ENCODE measurements at places on chromosomes 2 and 18.

GRCh38 chr2:164054651-164055050, 318.8 kb upstream of the FIGN start:
- DNase-seq: no peak

GRCh38 chr2:60405271-60405919, 148.1 kb downstream of the BCL11A start:
- DNase-seq: no peak

DNA sequence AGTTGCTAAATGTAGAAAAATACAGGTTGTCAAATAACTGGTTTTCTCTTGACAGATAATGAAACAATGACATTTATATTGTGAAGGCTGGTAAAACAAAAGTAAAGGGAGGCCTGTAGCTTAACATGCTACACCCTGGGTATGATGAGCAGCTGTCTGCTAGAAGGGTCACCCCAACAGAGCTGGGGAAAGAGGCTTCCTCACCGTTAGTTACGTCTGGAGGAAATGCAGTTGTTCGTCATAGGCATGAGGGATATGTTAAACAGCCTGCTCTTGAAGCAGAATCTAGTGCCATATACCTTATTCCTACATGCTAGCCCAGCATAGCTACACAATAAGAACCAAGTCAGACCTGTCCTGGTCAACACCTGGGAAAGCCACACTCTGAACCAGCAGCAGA, 49.9 kb downstream of the LPIN2 start:
- DNase-seq: peak; percentile 47

GRCh38 chr2:223860809-223861738, 23.7 kb upstream of the AP1S3 start:
- no peak for DNase-seq

DNA sequence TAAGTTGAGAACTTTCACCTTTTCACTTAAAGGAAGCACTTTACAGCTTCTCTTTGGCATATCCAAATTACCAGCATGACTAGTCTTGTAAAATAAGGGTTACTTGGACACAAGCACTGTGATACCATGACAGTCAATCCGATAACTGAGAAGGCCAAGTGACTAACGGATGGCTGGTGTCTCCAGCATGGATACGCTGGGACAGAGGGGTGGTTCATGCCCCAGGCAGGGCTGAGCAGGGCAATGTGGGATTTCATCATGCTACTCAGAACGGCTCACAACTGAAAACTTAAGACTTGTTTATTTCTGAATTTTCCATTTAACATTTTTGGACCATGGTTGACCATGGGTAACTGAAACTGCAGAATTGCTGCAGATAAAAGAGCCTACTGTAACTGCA, 43.1 kb upstream of the GPR155 start:
- no peak for DNase-seq

GRCh38 chr2:119261493-119262225, 38.0 kb downstream of the STEAP3 start:
- no peak for DNase-seq

GRCh38 chr2:152369176-152369860, 34.3 kb downstream of the FMNL2 start:
- no peak for DNase-seq

DNA sequence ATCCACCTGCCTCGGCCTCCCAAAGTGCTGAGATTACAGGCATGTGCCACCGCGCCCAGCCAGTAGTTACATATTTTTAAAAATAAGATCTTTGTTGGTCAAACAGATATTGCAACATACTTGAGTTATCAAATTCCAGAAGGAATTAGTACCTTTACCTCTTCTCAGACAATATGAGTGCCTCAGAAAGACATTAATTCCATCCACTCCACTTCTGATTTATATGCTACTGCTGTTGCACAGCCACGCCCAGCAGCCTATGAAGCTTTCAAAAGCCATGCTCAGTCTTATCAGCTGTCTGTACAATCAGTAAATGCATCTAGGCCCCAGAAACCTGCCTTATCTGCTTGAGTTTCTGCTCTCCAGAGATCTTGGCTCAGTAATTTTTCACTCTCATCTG, 47.8 kb downstream of the MEX3C start:
- no peak for DNase-seq

DNA sequence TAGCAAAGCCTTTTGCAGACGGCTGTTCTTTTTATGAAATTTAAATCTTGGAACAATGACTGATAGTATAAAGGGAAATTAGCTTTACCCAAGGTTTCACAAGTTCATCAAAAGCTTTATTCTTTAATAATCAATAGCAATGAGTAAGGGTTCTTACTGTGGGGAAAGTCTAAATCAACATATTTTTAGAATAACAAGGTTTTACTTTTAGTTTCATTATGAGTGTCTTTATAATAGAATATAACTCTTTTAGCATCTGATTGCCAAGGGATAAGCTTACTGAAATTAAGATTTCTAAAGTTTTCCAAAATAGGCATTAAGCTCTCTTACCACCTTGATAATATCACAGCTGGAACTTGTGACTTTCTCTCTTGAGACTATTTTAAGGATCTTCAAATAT, 1489.7 kb downstream of the LRP1B start:
- no peak for DNase-seq

DNA sequence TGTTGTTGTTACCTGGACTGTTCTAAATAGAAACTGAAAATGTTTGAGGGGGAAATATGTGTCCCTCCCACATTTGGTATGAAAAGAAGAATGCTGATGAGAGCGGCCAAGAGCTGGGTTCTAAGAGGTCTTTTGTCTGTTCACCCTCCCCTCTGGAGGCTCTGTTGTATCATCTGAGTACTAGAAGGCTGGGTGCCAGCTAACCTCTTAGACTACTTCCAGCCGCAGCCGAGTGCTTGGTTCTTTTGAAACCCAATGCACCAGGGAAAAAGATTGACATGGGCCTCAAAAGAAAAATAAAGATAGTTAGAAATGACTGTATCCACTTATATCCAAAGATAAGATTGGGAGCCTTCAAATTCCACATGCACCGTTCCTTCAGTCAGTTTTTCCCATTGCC, 255.9 kb downstream of the TXNL1 start:
- DNase-seq: no peak

Measured in Karpas-422 (cell line).